Right kidney (tissue), 9 donors: ENCODE measurements at places on chromosomes 4 and X.

GRCh38 chrX:147680251-147680650, 231.5 kb upstream of the FMR1 start:
- DNase-seq, result no peak

- DNase-seq, result no peak
These were observed 414.5 kb downstream of the PRDM5 start for GRCh38 chr4:120508036-120508435.

GRCh38 chr4:79197275-79198009, 128.4 kb downstream of the NAA11 start:
- no peak for DNase-seq

DNA sequence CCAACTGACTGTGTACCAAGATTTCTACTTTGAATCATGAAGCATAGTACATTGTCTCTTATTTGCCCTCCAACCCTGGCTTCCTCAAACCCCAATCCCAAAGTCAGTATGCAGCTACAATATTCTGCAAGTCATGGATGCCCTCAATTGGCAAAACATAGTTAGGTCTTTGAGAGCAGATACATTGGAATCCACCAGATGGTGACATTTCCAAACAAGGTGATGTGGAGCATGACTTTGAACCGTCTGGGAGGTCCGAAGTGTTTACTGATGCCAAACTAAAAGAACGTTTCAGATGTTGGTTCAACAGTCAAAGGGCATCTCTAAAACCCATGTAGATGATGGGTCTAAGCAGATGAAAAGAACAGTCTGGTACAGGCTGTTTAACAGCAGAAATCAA, 43.7 kb upstream of the FRMD7 start:
- DNase-seq, result no peak

DNA sequence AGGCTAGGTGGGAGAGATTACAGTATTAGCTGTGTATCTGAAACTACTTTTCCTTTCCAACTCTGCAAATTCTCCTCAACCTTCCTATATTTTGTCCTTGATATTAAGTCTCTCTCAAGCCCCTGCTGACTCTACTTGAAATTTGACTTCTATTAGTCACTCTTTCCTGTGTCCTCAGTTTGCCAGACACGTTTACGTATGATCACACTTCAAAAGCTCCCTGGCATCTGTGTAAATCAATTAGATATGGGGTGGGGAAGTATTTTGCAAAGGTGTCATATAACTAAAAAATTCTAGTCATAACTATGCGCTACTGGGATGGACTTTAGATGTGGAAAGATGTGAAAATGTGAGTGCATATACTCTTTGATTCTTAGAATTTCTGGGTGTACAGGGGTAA, 67.4 kb upstream of the ARHGAP24 start:
- DNase-seq, result no peak

DNA sequence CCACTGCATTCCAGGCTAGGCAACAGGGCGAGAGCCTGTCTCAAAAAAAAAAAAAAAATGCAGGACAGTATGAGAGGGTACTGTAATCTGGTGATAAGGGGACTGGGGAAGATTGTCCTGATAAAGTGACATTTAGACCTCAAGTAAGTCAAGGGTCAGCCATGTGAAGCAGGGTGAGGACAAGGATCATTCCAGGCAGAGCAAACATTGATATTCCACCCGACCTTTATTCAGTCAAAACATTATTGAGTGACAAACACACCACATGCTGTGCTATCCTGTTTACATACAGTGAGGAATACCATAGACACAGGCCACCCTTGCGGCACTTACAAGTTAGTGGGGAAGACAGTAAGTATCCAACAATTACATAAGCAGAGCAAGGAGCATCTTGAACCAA, 64.4 kb downstream of the SLC9A6 start:
- no peak for DNase-seq

DNA sequence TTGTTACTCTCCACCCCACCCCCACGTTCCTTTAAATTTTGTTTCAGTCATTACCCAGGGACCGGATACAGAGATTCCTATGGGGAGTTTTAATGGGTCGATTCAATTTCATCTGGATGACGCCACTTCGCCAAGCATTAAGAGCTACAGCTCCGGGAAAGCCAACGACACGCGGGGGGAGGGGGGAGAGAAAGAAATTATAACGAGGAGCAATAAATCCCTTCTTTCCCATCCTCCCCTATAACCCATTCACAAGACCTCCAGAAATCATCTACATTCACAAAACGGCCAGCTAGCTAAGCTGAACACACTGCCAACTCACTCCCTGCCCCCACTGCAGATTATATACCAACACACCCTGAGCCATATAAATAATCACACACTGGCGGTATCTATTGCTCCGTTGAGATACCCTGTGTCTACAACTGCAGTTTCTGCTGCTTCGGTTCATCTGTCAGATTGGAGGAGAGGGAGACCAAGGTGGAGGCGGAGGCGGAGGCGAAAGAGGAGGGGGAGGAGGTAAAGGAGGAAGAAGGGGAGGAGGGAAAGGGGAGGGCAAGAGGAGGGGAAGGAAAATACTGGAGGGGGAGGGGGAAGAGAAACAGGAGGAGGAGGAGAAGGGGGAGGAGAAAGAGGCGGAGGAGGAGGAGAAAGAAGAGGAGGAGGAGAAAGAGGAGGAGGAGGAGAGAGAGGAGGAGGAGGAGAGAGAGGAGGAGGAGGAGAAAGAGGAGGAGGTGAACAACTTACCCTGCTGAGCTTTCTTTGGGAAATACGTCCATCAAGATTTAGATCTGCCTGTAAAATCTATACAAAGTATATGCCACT, 113.9 kb upstream of the VAMP7 start:
- peak; percentile 55 for DNase-seq

DNA sequence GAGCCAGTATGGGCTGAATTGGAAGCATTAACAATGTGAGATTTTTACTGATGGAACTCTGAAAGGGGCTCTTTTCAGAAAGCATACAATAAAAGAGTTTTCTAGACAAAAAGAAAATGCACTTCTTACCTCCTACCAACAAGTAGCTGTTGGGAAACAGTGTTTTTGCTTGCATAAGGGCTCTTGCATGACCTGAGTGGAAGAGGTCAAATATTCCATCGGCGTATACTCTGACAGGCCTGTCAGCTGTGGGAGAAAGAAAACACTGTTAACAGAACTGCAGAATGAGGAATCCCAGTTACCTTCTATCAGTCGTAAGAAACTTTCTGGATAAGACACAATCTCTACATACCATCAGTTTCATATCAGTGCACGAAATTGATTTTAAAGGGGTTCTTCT, 39.5 kb downstream of the PCYT1B start:
- DNase-seq, result no peak

GRCh38 chr4:35734381-35735098, 509.8 kb downstream of the ARAP2 start:
- DNase-seq, result no peak

DNA sequence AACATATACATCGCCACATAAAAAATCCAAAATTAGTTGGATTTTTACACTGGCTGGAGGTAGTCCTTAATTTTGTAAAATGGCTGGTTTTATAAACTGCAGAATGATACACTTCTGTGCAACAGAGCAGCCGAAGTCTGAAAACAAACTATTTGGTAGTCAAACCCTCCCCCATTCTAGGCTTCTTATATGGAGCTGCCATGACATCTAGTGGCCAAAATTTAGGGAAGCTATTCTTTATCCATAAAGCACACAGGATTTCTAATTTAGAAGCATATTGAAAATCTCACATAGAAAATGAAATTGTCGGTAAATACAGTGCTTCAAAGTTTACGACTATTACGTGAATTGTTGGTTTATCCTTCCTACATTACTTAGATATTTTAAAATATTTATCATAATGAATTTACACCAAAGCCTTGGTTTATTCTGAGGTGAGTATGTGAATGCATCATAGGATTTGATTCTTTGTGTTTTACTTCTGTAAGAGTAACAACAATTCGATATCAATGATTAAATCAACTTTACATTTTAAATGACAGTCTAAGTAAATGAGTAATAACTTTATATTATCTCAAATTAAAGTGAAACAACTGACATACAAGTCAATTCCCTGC, 113.4 kb upstream of the FAM241A start:
- peak; percentile 6 for DNase-seq

GRCh38 chrX:13694359-13694758, 5.4 kb downstream of the RAB9A start:
- no peak for DNase-seq

DNA sequence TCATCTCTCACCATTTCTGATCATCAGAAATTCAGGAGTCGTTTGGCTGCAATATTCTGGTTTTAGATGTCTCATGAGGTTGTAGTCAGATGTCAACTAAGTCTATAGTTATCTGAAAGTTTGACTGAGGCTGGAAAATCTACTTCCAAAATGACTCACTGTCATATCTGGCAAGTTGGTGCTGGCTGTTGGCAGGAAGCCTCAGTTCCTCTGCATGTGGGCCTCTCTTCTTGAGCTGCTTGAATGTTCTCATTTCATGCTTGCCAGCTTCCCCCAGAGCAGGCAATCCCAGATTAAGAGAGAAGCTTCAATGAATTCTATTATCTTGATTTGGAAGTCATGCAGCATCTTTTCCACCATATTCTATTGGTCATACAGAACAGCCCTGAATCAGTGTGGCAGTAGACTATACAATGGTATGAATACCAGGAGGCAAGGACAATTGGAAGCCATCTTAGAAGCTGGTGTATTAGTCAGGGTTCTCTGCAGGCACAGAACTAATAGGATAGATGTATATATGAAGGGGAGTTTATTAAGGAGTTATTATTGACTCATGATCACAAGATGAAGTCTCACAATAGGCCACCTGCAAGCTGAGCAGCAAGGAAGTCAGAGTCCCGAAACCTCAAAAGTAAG, 46.8 kb upstream of the ELF2 start:
- no peak for DNase-seq

- DNase-seq, result no peak
These were observed 298.7 kb upstream of the ATOH1 start for GRCh38 chr4:93529692-93530372.

GRCh38 chr4:176274441-176274840, 5.4 kb upstream of the ASB5 start:
- no peak for DNase-seq

DNA sequence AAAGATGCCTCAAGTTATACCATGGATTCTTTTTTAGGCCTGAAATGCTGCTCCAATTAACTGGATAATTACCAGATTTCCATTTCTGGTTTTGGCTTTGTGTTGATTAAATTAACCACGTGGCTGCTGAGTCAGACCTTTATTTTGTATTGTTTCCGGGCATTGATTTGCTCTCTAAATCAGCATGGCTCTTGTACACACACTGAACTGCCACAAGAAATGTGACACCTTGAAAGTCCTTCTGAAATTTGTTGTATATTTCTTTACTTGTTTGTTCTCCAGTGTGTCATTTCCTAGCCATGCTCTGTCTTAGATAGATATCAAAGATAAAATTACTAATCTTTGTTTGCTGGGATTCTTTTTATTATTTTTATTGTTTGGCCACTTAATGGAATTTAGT, 11.7 kb downstream of the MTTP start:
- no peak for DNase-seq

DNA sequence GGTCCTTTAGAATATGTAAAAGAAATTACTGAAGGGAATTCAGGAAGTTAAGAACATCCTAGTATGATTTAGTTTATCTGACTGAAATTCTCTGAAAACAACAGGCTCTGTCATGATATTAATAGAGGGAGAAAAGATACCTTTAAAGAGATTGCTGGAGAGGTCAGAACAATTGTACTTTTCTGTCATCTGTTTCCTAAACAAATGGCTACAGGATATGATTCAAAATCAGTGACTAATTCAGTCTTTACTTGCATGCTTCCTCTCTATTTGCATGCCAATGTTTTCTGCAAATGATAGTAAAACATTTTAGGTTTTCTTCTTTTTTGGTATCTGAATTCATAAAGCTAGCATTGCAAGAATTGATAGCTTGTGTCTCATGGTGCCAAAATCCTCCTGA, 616.7 kb upstream of the PCDH7 start:
- no peak for DNase-seq

DNA sequence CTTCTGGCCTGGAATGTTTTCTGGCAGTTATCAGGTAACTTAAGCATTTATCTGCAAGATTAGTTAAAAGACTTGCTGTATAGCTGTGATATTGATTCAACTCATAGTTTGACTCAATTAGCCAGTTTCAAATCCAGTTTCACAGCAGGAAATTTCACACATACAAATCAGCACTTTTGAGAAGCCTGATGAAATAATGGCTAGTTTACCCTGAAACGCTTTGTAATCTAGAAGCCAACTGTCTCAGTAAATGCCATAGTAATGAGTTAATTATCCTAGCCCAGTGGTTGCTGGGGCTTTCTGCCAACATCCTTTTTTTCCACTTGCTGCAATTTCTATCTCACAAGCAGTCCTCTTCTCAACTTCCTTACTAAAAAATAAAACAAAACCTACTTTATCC, 53.1 kb downstream of the ARHGEF38 start:
- DNase-seq, result no peak
